ENCODE measurements at places on chromosomes 5 and 9. TPM values are rescaled to one million over a fixed set of nuclear protein-coding genes. Genes with fewer than 3 reads are reported as not detected.

ANKRD18A gene
- 0.06 TPM for total RNA-seq

TNFSF15 gene
- 0.81 TPM for total RNA-seq

GRCh38 chr5:38634568-38635369 lies 78.3 kb upstream of the LIFR start:
- no peak overlapping the region for H3K27ac ChIP-seq
- DNase-seq: no peak
- no peaks in the 10 kb centered on the region for H3K36me3 ChIP-seq
- H3K4me1 ChIP-seq: no peaks in the 10 kb centered on the region
- H3K27me3 ChIP-seq: no peaks in the 10 kb centered on the region
- no peak overlapping the region for H3K4me3 ChIP-seq

TSSK1B gene
- 0.18 TPM for total RNA-seq

GRCh38 chr5:84411832-84412605 lies 27.3 kb upstream of the EDIL3 start:
- H3K36me3 ChIP-seq: no peaks in the 10 kb centered on the region
- no peaks in the 10 kb centered on the region for H3K4me1 ChIP-seq
- H3K27ac ChIP-seq: no peak overlapping the region

- H3K27me3 ChIP-seq: no peaks in the 10 kb centered on the region
- no peak overlapping the region for H3K4me3 ChIP-seq
- no peaks in the 10 kb centered on the region for H3K36me3 ChIP-seq
- no peak overlapping the region for H3K27ac ChIP-seq
These were observed 40.6 kb downstream of the USP20 start for GRCh38 chr9:129875687-129876395.

- no peaks in the 10 kb centered on the region for H3K4me1 ChIP-seq
- no peak overlapping the region for H3K27ac ChIP-seq
- H3K36me3 ChIP-seq: no peaks in the 10 kb centered on the region
- no peak for DNase-seq
These were observed 13.6 kb downstream of the GLRA1 start for GRCh38 chr5:151911011-151911410.

ALDH1B1 gene
- total RNA-seq: 336 TPM

DCAF10 gene
- 29.5 TPM for total RNA-seq

GRIN3A gene
- total RNA-seq: 0.13 TPM

GRCh38 chr9:127336086-127336485 lies 60.9 kb upstream of the SLC2A8 start:
- peaks cover 2% of the 10 kb centered on the region for H3K4me1 ChIP-seq
- no peak overlapping the region for H3K4me3 ChIP-seq
- H3K27me3 ChIP-seq: no peaks in the 10 kb centered on the region
- H3K36me3 ChIP-seq: peaks cover 2% of the 10 kb centered on the region
- peak overlapping the region; percentile 23 for H3K27ac ChIP-seq

EFNA5 gene
- 11.8 TPM for total RNA-seq

- no peak overlapping the region for H3K27ac ChIP-seq
- no peaks in the 10 kb centered on the region for H3K4me1 ChIP-seq
- no peaks in the 10 kb centered on the region for H3K27me3 ChIP-seq
- H3K36me3 ChIP-seq: no peaks in the 10 kb centered on the region
- H3K4me3 ChIP-seq: no peak overlapping the region
- no peak for DNase-seq
These were observed 95.0 kb upstream of the ACTBL2 start for GRCh38 chr5:57577432-57578175.

GABRA1 gene
- not detected for total RNA-seq

GRCh38 chr5:110262749-110263148 lies 463.7 kb downstream of the TMEM232 start:
- H3K4me3 ChIP-seq: no peak overlapping the region
- peaks cover 4% of the 10 kb centered on the region for H3K4me1 ChIP-seq
- no peak for DNase-seq
- H3K27ac ChIP-seq: peak overlapping the region; percentile 76
- H3K36me3 ChIP-seq: no peaks in the 10 kb centered on the region

DNA sequence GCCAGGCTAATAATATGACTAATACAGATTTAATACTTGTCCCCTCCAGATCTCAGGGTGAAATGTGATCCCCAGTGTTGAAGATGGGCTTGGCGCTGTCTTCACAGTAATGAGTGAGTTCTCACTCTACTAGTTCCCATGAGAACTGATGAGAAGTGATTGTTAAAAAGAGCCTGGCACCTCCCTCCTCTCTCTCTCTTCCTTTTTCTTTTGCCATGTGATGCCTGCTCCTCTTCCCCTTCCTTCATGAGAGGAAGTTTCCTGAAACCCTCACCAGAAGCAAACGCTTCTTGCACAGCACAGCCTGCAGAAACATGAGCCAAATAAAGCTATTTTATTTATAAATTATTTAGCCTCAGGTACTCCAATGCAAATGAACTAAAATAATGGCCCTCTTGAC lies 55.2 kb downstream of the GLDC start:
- H3K36me3 ChIP-seq: no peaks in the 10 kb centered on the region
- H3K4me1 ChIP-seq: no peaks in the 10 kb centered on the region
- no peak overlapping the region for H3K27ac ChIP-seq
- no peak for DNase-seq

- no peaks in the 10 kb centered on the region for H3K36me3 ChIP-seq
- H3K4me1 ChIP-seq: no peaks in the 10 kb centered on the region
- H3K4me3 ChIP-seq: no peak overlapping the region
- no peak for DNase-seq
- no peaks in the 10 kb centered on the region for H3K27me3 ChIP-seq
These were observed 38.7 kb downstream of the JAKMIP2 start for GRCh38 chr5:147743678-147744374.

PCDHB12 gene
- 6.7 TPM for total RNA-seq

DNA sequence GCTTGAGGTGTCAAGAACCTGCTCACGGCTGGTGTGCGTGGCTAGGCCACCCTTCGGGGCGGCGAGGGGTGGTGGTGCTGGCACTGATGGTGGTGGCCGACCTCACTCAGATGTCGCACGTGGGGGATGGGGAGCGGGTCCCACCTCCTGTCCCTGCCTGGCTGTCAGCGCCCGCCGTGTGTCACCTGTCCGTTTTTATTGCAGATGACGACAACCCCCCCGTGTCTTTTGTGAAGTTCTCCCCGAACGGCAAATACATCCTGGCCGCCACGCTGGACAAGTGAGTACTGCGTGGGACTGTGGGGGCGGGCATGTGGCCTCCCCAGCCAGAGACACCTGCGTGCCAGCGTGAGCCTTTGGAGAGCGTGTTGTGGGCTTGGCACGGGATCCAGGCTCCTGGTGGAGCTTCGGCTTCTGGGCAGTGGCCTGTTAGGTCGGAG lies 10.1 kb downstream of the RNU6ATAC start:
- peak; percentile 73 for DNase-seq
- H3K36me3 ChIP-seq: peaks cover 20% of the 10 kb centered on the region
- no peak overlapping the region for H3K27ac ChIP-seq
- H3K4me1 ChIP-seq: no peaks in the 10 kb centered on the region
- no peaks in the 10 kb centered on the region for H3K27me3 ChIP-seq
